Activated T-helper 9 cell treated with anti-CD3 and anti-CD28 coated beads, Interleukin-2, amount 50 U/mL, for 16 hours (primary cell): ENCODE measurements at places on chromosomes 5 and 9.
A peak's percentile ranks its signal among the peaks of the same experiment; 100 is the strongest.

DNA sequence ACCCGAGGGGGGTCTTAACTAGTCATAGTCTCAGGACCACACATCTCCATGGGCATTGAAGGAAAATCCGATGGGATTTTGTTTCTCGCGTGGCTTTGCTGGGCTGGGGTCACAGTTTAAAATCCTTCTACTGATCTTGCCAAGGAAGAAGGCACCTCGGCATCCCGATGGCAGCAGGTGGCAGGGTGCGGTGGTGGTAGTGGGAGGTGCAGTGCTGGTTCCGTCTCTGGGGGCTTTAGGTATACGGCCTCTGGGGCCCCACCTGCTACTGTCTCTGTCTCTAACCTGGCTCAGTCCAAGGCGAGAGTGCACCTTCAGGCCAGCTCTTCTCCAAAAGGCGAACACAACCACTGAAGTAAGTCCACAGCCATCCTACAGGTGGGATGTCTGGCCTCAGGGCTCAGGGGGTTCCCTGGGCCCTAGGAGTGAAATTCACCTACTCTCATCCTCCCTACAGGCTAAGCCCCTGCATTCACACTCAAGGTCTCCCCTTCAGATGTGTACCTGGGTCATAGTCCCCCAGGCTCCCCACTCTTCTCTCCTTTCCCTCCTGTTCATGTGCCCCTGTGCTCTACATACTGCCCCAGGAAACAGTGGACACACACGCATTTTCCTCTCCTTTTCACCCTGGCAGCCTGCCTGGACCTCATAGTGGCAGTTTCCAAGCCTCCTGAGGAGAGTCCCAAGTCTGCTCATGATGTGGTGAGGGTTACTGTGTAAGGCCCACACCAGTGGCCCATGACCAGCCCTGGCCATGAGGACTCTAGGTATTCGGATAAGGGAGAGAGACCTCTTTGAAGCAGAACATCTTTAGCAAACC, 736 bp upstream of the FCN2 start:
- DNase-seq = no peak

GRCh38 chr9:96553070-96553469, 66.6 kb downstream of the CDC14B start:
- DNase-seq = no peak

- no peak for DNase-seq
These were observed 301.7 kb upstream of the PCSK5 start for GRCh38 chr9:75588808-75589207.

DNA sequence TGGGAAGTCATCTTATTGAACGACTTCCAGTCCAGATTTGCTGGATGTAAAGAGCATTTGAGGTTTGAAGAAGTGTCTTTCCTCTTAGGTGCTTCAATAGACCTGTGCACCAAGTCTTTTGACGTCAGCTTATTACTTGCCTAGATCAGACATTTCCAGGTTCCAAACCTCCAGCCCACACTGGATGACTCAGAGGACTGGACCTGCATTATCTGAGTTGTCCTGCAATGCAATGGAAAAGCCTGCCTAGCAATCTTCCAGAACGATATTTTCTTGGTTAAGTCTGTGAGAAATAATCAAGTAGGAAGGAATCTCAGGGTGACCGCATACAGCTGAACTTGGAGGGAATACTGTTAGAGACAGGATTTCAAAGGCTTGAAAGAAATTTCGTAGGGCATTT, 147.2 kb upstream of the MOCS2 start:
- DNase-seq = no peak

DNA sequence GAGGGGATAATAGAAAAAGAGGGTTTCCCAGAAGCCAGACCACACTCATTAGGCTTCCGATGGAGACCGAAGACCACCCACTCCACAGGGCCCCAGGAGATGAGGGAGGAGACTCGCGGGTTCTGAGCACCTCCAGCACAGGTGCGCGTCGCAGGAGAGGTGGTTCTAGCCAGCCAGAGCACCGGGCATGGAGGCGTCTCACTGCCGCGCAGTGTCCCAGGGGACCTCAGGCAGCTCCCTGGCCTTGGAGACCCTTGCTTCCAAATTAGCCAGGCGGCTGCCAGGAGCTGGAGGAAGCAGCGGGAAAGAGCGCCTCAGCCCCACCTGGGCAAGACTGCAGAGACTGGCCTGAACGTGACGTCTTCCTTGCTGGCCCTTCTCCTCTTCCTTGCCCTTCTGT, 115.4 kb upstream of the FBXL7 start:
- no peak for DNase-seq

GRCh38 chr5:104965006-104965405, 1402.4 kb upstream of the NUDT12 start:
- no peak for DNase-seq

GRCh38 chr5:79512049-79512448, 1.9 kb downstream of the HOMER1 start:
- DNase-seq = no peak

DNA sequence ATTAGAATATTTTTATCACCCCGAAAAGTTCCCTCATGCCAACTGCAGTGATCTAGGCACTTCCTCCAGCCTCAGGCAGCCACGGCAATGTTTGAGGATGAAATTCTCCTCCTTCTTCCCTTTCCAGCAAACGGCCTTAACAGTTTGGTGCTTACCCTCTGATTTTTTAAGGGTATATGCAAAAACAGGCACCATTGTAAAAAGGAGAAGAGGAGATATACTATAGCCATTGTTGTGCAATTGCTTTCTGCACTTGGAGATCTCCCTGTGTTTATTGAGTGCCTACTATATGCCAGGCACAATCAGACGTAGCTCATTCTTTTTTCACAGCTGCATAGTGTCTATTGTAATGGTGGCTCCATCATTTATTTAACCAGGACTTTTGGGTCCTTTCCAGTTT, 29.4 kb downstream of the GSN start:
- DNase-seq = no peak

- DNase-seq = no peak
These were observed 3.6 kb upstream of the DPH7 start for GRCh38 chr9:137582286-137582860.

DNA sequence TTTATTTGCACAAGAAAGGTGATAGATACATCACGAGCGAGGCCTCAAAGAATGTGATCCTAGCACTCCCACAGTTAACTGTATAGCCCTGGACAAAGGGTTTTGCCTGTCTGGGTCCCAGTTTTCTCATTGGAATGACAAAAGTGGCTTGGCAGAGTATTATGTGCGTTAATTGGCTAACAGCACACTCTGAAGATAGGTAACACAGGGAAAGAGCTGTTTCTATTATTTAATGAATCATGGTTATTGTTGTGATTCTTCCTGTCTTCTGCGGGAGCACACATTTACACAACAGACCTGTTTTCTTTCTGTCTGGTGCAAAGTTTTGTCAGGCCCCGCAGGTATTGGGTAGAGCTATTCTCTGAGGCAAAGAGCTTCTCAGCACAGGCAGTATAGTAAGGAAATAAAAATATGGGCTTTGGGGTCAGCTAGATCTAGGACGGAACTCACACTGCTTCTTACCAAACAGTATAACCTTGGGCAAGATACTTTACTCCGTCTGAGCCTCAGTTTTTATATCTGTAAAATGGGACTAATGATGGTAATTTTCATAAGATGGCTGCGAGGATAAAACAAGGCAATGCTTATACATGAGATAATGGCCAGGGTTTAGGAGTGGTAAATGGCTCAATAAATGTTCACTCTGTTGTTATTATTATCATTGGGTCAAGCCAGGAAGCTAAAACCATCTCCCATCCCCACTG, 78.9 kb downstream of the PLAC8L1 start:
- DNase-seq = no peak

DNA sequence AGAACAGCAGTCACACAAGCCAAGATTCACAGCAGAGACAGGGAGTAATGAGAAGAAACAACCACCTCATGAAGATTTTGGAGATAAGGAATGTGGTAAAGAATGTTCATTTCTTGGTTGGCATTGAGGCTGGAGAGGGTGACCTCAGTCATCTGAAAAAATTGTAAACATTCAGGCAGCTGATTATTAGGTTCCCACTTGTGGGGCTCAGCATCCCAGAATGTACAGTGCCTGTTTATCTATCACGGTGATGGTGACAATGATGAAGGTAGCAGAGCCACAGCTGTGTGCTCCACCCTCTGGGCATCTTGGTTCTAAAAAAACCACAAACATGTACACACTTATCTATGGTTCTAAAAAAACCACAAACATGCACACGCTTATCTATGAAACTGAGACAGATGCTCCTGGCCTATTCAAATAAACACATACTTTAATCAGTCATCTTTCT, 143.9 kb upstream of the MOCS2 start:
- DNase-seq = no peak

GRCh38 chr5:51544031-51544785, 161.0 kb downstream of the ISL1 start:
- DNase-seq = no peak

GRCh38 chr5:131536211-131536826, 98.7 kb downstream of the RAPGEF6 start:
- no peak for DNase-seq

GRCh38 chr5:109161914-109162683, 247.7 kb downstream of the PJA2 start:
- no peak for DNase-seq

DNA sequence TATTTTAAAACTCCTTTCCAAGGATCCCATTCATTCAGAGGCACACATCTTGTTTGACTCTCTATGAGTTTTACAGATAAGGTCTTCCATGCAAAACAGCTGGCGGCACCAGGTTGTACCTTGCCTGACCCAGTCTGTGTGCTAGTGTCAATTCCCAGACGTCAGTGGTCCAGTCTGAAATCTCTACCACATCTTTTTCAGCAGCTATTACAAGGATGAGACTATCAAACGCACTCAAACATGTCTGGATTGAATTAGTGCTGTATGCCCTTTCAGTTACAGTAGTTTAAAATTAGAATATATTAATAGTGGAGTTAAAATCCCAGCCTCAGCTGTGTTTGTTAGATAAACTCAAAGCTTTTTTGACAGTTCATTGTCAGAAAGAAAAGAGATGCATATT, 11.7 kb downstream of the CDC14B start:
- DNase-seq = no peak

DNA sequence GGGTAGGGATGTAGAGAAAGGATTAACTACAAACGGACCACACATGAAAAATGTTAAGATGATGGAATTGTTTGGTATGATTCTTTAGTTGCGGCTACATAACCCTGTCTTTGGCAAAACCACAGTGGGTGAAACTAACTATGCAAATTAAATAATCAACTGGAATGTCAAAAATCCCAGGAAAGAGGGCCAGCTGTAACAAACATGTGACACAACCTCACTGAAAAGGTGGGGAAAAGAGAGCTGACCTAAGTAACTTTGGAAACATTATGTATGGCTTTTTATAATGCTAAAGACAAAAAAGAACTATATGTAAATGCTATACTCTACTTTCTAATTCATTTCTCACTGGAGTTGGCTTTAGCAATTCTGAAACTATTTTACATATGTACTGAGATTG, 252.0 kb downstream of the MRPS30 start:
- no peak for DNase-seq

DNA sequence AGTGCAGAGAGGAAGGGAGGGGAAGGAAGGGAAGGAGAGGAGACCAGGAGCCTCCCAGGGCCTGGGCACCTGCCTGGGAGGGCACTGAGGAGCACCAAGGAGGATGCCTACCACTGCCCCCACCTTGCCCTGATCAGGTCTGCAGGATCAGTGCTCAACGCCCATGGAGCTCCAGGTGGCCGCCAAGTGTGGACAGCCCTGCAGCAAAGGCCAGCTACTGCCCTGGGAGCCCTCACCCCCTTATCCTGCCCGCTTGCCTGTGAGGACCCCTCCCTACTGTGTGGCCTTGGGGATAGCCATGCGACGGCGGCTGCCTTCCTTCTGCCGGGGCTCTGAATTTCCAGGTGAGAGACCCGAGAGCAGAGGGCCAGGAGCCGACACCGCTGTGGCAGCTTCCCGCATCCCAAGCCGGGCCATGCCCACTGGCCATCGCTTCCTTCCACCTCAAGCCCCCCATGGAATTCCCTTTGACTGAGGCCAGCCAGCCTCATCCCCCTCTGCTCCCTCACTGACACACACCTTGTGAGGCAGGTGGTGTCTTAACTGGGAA, 12.4 kb downstream of the ADAMTS2 start:
- no peak for DNase-seq

- DNase-seq = no peak
These were observed 89.1 kb upstream of the OTULINL start for GRCh38 chr5:14492331-14492964.

- DNase-seq = no peak
These were observed 1.6 kb downstream of the ZFYVE16 start for GRCh38 chr5:80409367-80409966.

- DNase-seq = no peak
These were observed 480.4 kb upstream of the TUSC1 start for GRCh38 chr9:26158631-26159150.

DNA sequence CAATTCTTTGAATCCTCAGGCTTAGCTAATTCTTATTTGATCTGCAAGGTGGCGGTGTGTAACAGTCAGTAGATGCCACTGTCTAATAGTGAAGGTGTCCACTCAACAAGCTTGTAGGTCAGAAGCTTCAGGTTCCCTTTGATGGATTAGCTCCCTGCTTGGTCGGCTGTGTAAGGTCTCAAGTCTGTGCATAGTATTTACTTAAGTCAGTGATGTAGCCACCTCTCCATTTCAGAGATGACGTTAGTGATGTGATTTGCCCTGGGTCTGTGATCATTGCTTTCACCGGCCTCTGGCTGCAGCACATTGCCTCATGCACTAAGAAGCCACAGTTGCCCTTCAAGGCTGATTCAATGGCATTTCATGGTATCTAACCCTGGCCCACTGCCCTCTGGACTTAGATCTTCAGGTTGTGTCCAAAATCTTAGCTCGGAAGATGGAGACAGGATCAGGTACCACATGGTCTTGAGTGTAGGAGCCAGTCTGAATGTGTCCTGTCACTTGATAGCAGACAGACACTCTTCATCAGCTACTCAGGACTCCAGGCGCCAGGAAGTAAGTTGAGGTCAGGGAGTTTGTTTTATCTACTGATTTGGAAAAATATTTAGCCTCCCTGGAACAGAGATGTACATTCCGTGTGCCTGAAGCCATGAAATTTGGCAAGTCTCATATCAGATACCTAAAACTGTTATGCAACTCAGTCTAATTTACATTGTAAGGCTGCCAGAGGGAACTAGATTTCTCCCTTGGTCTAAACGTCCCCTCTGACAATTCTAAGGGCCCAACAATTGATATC, 42.9 kb downstream of the SUB1 start:
- no peak for DNase-seq

GRCh38 chr5:145983446-145983845, 47.1 kb downstream of the SH3RF2 start:
- no peak for DNase-seq

GRCh38 chr9:136438548-136439480, 831 bp downstream of the INPP5E start:
- DNase-seq = peak; percentile 51
